ENCODE measurements at places on chromosomes 11 and 22.

DNA sequence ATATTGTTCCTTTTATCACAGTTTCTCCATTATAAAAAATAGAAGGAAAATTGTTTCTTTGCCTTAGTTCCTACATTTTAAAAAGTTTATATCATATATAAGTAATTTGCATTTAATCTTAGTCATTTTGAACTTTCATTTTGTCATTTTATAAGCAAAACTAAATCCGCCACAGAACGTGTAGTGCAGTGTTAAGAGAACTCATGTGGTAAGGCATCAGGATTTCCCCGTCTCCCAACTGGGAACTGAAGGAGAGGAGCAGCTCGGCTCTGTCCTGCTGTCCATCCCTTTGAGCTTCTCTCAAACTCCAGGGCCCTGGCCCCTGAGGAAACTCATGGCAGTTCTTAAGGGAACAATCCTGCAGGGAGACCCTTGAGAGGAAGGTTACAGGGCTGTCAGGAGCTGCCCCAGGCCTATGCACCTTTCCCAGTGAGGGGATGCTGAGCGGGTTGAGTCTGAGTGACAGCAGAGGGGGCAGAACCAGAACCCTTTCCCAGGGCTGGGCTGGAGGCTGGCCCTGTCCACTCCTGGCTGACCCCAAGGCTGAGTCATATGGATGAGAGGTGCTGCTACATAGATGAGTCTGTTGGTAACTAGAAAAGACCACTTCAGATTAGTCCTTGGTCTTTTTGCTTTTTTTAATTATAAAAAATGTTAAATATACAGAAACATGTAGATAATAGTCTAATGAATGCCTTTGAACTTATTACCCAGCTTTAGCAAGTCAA is 333.1 kb downstream of the TBC1D22A start:
- DNase-seq: no peak

DNA sequence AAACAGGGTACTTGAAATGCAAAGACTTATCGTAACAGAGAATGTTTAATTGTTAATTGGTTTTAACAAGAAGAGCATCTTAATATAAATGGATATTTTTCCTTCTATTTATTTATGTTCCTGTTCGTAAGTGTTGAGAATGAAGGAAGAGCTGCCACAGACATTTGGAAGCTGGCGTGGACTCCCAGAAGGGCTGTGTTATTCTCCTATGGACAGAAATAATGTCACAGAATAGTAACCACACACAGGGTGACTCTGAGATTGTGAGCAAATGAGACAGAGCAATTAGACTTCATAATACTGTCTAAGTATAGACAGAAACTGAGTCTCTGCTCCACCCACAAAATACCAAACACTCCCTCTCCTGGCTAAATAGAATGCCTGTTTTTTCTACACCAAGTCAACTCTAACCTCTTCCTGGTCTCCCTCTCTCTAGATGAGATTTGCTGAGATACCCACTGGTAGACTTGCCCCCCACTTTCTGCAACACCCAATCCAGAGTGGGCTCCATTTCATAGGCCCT is 6.1 kb downstream of the APOL3 start:
- no peak for DNase-seq

- no peak for DNase-seq
Observed at GRCh38 chr22:44548981-44549380, 50.9 kb upstream of the RTL6 start.

DNA sequence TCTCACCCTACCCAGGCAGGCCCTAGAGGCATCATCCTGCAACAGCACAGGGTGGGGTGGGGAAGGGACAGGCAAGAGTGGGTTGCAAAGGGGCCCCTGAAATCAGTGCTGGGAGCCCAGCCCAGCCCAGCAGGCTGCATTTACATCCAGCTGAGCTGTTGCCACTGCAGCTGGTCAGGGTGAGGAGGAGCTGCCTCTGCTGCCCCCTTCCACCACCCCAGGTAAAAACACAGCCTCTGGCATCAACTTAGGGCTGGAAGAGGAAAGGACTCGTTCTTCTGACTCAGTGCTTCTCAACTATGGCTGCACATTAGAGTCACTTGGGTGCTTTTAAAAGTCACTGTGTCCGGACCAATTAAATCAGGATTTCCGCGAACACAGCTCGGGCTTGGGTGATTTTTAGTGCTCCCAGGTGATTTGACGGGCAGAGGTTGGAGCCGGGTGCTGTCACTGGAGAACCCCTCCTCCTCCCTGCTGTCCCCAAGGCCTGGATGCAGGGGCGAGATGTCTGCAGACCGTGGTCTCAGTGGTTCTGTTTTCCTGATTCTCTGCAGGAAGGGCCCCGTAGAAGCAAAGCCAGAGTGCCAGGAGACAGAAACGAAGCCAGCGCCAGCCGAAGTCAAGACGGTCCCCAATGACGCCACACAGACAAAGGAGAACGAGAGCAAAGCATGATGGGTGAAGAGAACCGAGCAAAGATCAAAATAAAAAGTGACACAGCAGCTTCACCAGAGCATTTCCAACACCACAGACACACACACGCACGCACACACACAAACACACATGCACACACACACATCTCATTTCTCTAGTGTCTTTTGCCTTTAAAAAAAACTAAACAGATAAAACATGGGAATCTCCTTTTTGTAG is 39.4 kb upstream of the TTC12 start:
- DNase-seq: no peak

- DNase-seq: no peak
Observed at GRCh38 chr11:2942447-2942846, 13.2 kb upstream of the PHLDA2 start.

GRCh38 chr11:3820971-3821370 is 12.6 kb downstream of the PGAP2 start:
- DNase-seq: no peak

GRCh38 chr11:70885281-70886231 is 366.8 kb downstream of the SHANK2 start:
- no peak for DNase-seq

- DNase-seq: no peak
Observed at GRCh38 chr11:44113018-44113417, 17.5 kb downstream of the EXT2 start.

GRCh38 chr11:130315354-130315970 is 745 bp upstream of the ZBTB44 start:
- no peak for DNase-seq

All from neural crest cell (in vitro differentiated cells).